Amniotic stem cell (primary cell): ENCODE measurements at places on chromosomes 13 and 19.
A peak's percentile ranks its signal among the peaks of the same experiment; 100 is the strongest.

DNA sequence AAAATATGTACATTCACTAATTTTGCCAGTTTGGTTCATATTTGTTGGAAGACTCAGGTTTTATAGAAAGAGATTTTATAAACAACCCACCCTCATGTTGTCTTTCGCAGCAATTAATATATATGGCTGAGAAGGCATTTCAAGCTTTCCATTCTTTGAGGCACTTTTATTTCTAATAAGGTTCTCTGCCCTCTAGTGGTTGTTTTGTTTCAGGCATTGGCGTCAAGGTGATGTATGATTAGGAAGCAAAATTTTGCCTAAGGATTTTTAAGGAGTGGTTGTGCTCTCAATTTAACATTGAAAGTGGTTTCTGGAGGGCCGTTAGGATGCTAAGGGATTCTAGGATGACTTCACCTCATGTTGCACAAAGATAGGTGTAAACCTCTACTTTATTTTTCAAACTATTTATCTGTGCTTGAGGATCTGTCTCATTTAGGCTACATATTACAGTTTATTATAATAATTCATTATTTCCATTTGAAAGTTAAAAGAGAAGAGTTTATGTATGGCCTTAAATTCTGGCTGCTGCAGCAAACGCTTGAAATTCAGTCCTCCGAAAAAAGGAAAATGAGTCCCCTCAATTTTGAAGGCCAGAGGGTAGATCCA is 35.9 kb downstream of the OXGR1 start:
- peak; percentile 16 for DNase-seq

GRCh38 chr13:89361909-89362308 is 1690.7 kb downstream of the SLITRK5 start:
- no peak for DNase-seq

DNA sequence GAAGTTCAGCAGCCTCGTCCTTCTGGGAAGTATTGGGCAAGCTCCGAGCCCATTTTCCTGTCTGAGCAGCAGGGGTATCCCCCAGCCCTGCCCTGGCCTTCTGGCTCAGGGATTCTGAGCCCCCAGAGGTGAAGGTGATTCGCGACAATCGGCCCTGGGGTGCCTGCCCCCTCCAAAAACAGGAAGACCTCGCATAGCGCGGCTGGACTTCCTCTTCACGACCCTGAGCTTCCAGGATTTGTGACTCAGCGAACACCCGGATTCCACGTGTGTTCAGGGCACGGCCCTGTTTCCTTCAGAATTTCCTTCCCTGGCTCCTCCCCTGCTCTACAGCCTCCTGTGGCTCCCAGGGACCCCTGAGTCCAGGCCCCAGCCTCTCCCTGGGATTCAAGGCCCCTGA is at the start of gene SEMA6B:
SEMA6B (minus strand) TSS at position 116 of the 400 bp plus-strand sequence. CDS start 1,227 bp downstream, outside the sequence.
- DNase-seq: no peak

DNA sequence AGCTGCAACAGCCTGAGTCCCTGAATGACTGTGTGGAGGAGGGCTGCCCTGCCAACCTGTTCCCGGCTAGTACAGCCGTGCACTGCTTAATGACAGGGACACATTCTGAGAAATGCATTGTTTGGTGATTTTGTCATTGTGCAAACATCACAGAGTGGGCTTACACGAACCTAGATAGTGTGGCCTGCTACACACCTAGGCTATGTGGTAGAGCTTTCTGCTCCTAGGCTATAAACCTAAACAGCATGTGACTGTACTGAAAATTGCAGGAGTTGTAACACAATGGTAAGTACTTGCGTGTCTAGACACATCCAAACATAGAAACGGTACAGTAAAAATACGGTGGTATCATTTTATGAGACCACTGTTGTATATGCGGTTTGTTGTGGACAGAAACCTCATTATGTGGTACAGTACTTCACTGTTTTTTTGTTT is 35.0 kb downstream of the VASP start:
- DNase-seq: no peak

GRCh38 chr19:46351241-46352041 is 4.6 kb downstream of the PPP5C start:
- no peak for DNase-seq

DNA sequence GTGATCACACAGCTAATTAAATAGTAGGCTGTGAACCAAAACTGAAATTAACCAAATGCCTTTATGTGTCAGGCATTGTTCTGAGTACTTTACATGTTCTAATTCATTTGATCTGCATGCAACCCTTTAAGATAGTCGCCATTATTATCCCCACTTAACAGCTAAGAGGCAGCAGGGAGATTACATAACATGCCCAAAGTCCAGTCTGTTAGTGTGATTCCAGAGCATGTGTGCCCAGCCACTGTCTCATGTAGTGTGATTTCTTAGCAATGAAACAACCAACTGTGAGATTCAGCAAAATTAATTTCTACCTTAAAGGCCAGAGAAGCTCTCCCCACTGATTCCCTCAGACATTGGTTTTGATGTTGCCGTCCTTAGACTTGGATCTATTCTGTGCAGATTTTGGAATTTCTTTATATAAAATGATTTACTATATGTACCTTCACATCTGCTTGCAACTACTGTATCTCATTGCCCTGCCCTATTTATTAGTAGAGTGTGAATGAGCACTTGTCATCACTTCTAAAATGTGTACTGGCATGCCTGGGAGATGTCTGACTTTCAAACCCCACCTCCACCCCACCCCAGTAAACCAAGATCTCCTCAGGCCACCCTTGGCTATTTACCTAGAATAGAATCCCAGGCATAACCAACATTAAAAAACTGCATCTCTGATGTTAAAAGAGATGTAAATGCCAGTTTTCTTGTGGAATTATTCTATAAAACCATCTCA is 41.2 kb downstream of the POLR1D start:
- no peak for DNase-seq

DNA sequence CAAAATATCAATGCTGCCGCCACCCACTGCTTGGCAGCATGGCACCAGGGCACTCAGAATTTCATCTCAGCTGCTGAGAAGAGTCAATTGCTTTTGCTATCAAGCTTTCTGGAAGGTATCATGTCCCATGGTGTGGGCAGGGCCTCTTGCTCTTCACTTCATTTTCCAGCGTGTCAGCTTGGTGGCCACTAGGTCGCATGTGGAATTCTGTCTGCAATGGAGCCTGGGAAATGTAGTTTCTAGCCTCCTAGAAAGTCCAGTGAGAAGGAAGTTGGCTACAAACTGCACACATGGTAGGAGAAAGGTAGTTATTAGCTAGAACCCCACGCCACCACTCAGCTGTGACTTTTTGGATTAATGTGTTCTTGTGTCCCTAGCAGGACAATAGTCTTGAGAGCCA is 105.3 kb downstream of the MYO16 start:
- DNase-seq: no peak

DNA sequence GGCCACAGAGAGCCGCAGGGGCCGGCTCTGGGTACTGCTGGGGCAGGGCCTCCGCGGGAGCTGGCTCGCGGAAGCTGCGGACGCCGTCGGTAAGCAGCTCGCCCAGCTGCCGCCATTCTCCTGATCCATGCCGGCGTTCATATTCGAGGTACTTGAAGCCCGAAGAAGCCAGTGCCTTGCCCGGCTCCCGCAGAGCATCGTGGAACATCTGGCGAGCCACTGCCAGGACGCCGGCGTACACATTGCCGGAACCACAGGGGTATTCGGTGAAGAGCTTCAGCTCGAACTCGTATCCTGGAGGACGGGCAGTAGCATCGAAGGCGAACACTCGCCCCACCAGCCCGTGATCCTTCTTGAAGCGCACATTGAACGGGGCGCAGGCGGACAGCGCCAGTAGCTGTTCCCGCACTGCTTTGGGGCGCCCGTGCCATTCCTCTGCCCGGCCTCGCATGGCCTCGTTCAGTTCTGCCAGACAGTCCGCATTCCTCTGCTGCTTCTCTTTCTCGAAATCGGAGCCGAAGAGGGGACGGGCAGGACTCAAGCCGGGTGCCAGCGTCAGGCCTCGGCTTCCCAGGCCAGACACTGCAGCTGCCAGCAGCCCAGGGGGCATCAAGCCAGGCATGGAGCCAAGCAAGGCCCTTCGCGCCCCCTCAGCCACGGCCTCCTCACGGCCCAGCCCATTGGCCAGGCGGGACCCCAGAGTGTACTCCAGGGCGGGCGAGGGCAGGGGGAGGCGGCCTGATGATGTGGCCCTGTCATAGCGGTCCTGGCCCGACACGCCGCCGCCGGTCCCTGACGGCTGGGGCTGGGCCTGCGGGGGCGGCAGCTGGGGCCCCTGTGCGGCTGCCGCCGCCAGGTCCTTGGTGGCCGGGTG is 1.0 kb downstream of the IRF2BP1 start:
- DNase-seq: no peak

DNA sequence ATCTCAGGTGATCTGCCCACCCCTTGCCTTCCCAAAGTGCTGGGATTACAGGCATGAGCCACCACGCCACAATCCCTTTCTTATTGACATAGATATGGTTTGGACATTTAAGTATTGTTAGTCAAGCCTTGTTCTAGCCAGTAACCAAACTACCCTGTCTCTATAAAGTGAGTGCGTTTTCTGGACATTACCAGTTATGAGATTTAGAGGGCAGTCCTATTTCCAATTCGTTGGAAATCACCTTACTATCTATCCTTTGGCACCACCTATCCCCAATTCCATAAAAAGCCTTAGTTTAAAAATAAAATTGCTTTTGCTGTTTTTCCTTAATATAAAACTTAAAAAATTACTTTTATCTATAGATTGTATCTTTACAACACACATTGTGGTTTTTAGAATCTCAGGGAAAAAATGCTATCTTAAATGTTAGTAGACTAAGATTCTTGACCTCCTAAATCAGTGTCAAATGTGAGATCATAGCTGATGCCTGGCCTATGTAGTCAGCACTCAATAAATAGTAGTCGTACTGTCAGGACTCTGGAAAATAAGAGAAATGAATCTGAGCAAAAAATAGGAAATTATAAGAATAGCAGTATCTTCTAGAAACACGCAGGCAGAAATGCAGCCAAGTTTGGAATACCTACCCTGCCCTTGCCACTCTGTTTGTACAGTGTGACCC is 57.0 kb downstream of the NUFIP1 start:
- no peak for DNase-seq
